ENCODE measurements at places on chromosomes 5 and 9. TPM values are rescaled to one million over a fixed set of nuclear protein-coding genes. Genes with fewer than 3 reads are reported as not detected.

DNA sequence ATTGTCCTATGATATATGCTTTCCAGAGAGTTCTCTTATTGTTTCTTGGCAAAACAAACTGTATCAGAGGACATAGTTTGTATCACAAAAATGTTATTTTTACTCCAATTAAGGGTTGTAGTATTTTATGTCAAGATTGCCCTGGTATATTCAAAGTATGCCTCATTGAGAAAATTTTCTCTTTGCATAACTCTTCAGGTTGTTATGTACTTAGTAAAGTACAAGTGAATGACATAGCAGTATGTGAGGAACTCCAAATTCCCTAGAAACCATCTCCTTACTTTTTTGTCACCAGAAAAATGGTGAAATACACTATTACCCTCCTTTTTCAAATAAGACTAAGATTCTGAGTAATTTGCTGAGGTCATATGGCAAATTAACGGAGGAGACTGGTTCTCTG lies 355.3 kb downstream of the NFIB start:
- no peaks in the 10 kb centered on the region for H3K4me1 ChIP-seq
- H3K27me3 ChIP-seq: no peaks in the 10 kb centered on the region
- H3K36me3 ChIP-seq: no peaks in the 10 kb centered on the region
- H3K27ac ChIP-seq: no peak overlapping the region

GRCh38 chr5:6391151-6391550 lies 12.8 kb upstream of the MED10 start:
- no peaks in the 10 kb centered on the region for H3K4me1 ChIP-seq
- H3K27me3 ChIP-seq: no peaks in the 10 kb centered on the region
- H3K27ac ChIP-seq: no peak overlapping the region
- no peaks in the 10 kb centered on the region for H3K36me3 ChIP-seq

GRCh38 chr5:138573949-138574670 lies 1.1 kb downstream of the HSPA9 start:
- DNase-seq: peak; percentile 10
- peaks cover 10% of the 10 kb centered on the region for H3K4me1 ChIP-seq
- peak overlapping the region; percentile 98 for H3K4me3 ChIP-seq
- no peaks in the 10 kb centered on the region for H3K27me3 ChIP-seq

DNA sequence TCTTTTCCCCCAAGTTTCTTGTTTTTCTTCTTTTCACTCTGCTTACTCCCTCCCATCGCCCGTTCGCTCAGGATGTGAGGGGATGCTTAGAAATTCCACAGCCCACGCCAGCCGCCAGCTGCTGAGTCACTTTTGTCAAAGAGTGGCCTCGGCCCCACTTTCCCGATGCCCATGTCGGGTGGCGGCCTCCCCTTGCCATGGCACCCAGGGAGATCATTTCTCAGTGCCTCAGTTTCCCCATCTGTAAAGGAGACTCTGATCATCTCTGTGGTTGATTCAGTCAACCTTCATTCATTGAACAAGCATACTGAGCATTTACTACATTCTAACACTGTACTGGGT lies 353 bp upstream of the PDGFRB start:
- H3K27ac ChIP-seq: peak overlapping the region; percentile 71
- peaks cover 2% of the 10 kb centered on the region for H3K36me3 ChIP-seq
- no peaks in the 10 kb centered on the region for H3K27me3 ChIP-seq
- peaks cover 68% of the 10 kb centered on the region for H3K4me1 ChIP-seq

ARHGEF37 gene
- total RNA-seq: 1.4 TPM

RUSC2 gene
- 63.8 TPM for total RNA-seq
